Left renal cortex interstitium (tissue), 4 donors: ENCODE measurements at places on chromosomes 6 and 20. TPM values are rescaled to one million over a fixed set of nuclear protein-coding genes. Genes with fewer than 3 reads are reported as not detected.

DNA sequence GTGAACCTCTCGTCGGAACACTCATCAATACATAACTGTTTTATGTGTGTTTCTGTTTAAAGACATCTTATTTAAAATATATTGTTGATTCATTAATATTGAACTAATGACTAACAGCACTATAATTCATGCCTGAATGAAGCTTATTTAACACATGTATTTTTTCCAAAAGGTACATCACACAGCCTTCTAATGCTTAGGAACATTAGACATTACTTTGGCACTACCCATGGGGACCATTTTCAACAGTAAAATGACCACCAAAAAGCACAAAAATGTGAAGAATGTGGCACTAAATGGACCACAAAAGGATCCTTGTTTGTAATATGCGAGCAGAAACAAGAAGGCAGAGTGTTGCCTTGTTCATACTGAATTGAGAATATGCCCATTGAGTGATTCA, 109.2 kb downstream of the CEP57L1 start:
- DNase-seq, result no peak

DNA sequence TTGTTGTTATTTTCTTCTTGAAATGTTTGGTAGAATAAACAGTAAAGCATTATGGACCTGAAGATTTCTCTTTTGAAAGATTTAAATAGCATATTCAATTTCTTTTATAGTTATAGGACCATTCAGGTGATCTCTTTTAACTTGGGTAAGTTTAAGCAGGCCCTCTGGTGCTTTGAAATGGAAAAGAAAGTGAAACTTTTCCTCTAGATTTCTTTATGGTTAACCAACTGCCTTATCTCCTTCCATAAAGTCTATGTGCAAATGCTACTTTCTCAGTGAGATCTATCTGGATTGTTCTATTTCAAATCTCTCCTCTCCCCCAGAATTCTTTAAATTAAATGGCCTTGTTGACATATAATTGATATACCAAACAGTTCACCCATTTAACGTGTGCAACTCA, 54.0 kb downstream of the PHACTR2 start:
- no peak for DNase-seq

DNA sequence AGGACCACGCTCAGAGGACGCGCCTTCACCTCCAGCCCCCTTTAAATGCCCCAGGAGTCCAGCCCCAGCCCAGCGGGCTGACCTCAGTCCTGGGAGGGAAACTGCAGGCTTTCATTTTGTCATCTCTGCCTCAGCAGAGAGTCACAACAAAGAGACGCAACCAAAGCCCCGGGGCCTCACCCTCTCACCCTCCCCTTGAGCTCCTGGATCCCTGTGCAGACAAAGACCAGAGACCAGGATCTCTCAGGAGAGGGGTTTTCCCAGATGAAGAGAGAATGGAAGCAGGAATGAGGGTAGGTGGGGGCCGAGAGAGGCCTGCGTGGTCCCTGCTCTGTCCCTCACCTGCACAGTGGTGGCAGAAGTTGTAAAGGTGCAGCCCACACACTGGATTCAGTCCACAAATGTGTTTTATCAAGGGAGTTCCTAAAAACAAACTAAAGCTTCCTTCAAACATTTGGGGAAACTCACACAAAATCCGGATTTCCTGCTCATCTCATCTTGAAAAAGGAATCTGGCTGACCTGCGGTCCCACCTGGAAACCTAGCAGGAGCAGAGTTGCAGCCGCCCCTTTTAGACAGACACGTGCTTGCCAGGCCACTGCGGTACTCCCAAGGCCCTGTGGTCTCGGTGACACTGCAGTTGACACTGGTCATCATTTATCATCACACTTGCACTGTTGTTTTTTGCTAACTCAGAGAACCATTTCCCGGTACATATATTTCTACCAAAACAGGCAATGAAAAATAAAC, 27.1 kb downstream of the PTGIS start:
- DNase-seq, result no peak

- DNase-seq, result no peak
Observed at GRCh38 chr20:47453167-47453782, 48.4 kb upstream of the NCOA3 start.

DNA sequence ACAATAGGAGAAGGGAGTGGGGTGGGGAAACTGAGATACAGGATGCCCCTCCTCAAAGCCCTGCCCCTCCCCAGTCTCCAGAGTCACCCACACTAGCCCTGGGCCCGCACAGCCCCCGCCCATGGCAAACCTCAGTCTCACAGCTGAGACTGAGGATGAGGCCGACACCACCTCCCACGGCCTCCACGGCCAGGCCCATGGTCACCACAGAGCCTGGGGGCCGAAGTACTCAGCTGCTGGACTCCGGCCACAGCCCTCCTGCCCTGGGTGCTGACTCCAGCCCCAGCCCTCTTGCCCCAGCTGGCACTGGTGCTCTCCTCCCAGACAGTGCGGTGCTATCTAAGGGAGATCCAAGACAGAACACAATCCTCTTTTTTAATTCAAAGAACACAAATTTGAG, 176.1 kb downstream of the TTLL2 start:
- no peak for DNase-seq

SLC17A3 gene
- 0.79 TPM for polyA plus RNA-seq

ALDH5A1 gene
- 29.1 TPM for polyA plus RNA-seq

GRCh38 chr6:11974089-11974488, 38.0 kb upstream of the HIVEP1 start:
- no peak for DNase-seq

BMP5 gene
- polyA plus RNA-seq, result 2.7 TPM

- DNase-seq, result no peak
Observed at GRCh38 chr6:132261354-132261753, 139.9 kb downstream of the MOXD1 start.

DNA sequence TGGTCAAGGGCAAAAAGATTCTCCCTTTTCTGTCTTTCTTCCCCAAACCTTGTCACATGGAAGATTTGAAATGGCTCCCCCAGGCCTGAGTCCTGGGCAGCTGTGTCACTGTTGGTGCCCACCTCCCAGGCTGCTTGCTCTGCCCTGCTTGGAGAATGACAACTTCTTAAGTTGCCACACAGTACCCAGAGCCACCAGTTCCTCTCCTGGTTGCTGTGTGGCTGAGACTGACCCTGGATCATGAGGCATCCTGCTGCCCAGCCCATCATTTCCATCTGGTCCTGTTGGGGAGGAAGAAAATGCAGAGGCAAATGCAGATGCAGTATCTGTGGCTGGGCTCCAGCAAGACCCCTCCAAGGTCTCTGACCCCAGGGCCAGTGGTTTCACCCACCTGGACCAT, 113.7 kb downstream of the PHACTR3 start:
- no peak for DNase-seq

GRCh38 chr6:1417718-1418117, 28.3 kb downstream of the FOXF2 start:
- no peak for DNase-seq

DNA sequence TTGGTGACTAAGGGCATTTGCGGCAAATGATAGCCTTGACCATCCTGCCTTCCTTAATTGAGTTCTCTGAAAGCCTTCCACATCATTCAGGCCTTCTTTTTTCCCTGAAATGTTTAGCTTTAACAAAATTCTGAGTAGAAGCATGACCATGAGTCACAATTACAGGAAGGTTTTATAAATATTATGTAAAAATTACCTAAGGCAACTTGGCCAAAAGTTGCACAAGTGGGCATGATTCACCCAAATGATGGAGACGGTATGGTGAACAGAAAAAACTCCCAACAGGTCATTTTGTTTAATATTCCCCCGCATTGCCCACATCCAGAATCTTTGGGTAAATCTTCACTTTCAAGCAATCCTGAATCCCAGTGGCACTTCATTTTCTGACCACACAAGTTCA, 37.0 kb downstream of the MC3R start:
- no peak for DNase-seq

CASS4 gene
- 3.8 TPM for polyA plus RNA-seq

- no peak for DNase-seq
Observed at GRCh38 chr6:32974541-32975308, 6.3 kb downstream of the BRD2 start.

- no peak for DNase-seq
Observed at GRCh38 chr20:1535420-1536175, 21.9 kb downstream of the SIRPD start.

PLG gene
- polyA plus RNA-seq, result 24.9 TPM

DNA sequence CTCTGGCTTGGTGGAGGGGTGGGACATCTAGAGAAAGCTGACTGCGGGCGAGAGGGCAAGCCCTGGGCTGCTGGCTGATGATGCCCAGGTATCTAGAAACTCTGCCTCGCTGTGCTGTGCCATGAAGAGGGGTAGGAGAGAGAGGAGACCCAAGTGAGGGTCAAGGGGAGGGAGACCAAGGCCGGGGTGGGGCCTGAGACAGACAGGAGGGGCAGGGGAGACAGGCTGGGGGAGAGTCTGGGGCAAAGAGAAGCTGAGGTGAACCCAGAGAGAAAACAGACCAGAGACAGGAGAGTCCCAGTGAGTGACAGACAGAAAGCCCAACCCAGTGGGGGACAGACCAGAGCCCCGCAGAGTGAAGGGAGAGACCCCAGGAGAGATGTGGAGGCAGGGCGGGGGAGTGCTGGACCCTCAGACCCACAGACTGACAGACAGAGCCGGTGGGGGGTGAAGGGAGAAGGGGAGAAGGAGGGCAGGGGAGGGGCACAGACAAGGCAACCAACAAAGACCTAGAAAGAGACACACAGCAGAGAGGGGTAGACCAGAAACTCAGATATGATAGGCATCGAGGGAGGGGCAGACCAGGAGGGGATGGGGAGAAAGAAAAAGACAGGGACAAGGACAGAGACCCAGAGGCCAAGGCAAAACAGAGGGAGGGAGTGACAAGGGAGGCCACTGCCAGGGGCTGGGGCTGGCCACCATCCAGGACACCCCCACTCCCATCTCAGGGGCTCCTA, 5.9 kb downstream of the TEAD3 start:
- no peak for DNase-seq

SLC22A23 gene
- 9.9 TPM for polyA plus RNA-seq

DNA sequence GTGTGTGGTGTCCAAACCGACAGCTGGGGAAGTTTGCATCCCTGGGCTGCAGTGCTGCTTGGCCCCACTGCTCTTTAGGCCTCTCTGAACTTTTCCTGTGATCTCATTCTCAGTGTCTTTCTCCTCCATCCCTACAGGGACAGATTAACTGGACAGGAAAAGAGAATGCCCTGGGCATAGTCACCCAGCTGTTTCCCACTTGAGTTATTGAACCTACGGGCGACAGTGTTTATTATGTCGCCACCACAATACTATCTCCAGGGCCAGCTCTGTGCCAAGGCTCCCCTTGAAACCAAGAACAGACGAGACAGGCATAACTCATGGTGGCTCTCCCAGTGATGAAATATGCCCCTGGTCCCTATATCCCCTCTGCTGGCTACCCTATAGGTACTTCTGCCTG, 147.8 kb upstream of the EPHA7 start:
- no peak for DNase-seq

DNA sequence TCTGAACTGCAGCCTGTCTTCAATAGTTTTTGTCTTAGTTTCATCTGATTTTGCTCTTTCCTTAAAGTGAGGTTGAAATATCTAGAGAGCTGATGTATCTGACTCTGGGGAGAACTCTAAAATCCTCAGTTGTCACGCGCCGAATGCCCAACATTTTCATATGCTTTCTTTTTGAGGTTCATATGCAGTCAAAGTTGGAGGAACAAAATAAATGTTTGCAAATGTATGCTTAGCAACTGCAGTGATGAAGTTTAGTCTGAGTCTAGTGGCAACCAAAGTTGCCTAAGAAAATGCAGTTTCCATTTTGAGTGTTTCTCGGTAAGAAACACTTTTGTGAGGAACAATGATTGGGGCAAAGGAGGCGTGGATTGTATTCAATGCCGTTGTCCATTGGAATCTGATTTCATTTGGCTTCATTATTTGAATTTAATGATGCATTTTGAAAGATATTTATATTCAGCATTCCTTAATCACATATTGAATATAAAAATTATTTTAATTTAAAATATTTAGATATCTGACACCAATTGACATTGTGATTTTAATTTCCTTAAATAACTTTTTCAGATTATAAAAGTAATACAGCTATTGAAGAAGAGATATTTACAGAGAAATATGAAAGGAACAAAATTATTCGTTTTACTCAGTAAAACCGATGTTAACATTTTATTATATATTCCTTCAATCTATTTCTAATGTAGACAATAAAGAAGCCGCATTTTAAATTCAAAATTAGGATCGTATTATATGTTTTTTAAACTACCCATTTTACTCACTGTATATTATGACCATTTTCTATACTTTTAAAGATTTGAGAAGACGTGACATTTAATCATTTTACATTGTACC, 122.0 kb downstream of the PLEKHG1 start:
- no peak for DNase-seq

DNA sequence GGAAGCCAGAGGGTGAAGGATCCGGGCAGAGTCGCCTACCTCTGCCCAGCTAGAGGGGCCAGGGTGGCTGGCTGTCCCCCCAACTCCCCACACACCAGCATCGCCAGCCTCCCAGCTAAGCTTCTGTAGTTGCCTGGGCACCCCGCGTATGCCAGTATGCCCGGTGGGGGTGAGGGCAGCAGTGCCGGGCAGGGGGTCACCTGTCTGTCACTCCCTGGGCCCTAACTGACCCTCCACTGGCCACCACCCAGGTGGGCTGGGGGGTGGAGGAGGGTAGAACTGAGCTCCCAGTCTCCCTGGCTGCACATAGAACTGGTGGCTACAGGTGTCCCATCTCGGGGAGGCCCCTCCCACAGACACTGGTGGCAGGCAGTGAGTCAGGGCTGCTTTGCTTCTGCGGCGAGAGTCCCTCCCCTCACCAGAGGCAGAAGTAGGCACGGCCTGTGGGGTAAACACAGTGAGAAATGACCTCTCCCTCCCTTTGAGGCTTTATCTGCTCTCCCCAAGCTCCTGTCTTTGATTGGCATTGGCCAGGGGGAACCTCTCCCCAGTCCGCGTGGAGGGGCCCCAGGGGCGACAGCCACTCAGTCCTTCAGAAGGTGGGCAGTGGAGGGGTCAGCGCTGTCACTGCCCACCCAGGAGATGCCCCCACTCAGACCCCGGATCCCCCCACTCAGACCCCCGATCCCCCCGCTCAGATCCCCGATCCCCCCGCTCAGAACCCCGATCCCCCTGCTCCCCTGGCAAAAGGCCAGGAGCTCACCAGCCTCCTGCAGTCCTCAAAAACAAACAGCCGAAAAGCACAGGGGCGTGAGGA, 2.5 kb downstream of the NTSR1 start:
- no peak for DNase-seq

DNA sequence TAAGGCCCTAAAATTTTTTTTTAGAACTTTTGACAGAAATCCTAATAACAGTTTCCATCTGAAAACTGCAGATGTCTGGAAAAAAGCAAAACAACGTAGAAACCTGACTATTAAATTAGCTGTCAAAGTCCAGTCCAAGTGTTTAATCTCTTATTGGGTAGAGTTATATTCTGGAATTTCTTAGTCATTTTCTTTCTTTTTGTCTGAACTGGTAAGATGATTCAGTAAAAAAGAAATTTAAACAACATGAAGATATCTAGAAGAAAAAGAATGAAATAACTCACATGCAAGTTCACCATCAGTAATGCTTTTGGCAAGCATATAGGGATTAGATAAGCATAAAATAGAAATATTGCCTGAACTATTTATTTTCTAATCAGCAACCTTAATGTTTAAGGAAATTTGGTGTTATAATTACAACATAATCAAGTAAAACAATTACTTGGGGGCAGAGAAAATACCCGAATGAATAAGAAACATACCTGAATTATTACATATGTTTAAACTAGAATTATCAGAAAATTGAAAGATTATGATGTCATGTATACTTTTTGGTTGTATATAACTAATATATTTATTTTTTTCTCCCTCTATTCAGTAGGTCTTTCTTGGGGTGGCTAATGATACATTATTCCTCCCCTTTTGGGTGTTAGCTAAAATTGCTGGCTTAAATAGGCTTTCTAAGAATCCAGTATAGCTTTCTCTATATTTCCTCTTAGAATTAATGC, 51.1 kb downstream of the FAM83B start:
- no peak for DNase-seq
